ENCODE measurements at places on chromosomes 12 and 14. TPM values are rescaled to one million over a fixed set of nuclear protein-coding genes. Genes with fewer than 3 reads are reported as not detected.

DNA sequence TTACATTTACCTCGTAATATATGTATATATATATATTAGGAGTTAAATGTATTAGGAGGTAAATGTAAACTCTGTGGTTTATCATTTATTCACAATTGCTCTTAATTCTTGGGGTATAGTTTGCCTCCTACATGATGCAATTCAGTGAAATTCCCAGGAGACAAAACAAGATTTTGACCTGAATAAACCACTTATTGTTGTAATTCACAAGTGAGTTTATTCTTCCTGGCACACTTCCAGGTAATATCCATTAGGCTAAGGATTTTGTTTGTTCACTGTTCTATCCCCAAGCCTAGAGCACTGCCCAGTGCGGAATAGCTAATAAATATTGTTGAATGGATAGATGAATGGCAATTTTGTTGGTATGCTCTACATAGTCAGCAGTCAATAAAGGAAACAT is 3.0 kb downstream of the SMIM10L1 start:
- no peak for DNase-seq

- DNase-seq, result no peak
Observed at GRCh38 chr12:8969861-8970411, 19.4 kb upstream of the KLRG1 start.

GRCh38 chr14:55607386-55607785 is 27.4 kb downstream of the KTN1 start:
- no peak for DNase-seq

TAS2R31 gene
- 1.1 TPM for total RNA-seq

PIP4K2C gene
- total RNA-seq, result 29.1 TPM

Data from lower leg skin (tissue), 4 donors.